Amniotic epithelial cell (primary cell): ENCODE measurements at places on chromosomes 5 and 9.
A peak's percentile ranks its signal among the peaks of the same experiment; 100 is the strongest.

- no peak for DNase-seq
Observed at GRCh38 chr5:33153372-33153771, 287.4 kb upstream of the TARS1 start.

GRCh38 chr9:80948066-80948465, 741.3 kb downstream of the TLE1 start:
- DNase-seq, result no peak

- no peak for DNase-seq
Observed at GRCh38 chr5:370959-371810, 49.7 kb downstream of the AHRR start.

DNA sequence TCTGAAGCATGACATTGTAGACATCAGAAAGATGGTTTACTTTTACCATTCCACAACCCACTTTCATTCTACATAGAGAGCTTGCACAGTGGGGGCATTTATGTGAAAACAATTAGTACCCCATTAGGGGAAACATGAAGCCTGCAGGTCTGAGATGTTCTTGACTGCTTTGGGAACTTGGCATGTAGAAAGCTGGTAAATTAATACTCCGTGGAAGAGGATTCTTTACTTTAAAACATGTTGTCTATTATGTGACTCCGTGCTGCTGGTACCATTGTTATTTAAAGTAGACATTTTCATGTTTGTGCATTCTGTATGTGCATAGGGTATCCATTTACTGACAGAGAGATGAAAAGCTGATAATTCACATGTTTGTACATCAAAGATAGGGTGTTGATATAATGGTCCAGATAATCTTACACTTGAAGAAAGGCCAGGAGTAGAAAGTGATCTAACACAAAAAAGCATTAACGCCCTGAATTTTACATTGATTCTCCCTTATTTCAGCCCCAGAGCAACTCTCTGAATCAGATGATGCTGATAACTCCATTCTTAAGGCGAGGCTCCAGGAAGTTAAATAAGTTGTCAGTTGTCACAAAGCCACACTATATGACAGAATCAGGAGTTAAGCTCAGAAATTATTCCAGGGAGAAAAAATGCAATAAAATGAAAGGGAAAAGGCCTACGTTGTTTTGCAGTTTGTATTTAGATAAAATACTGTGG, 50.1 kb upstream of the CD180 start:
- no peak for DNase-seq

DNA sequence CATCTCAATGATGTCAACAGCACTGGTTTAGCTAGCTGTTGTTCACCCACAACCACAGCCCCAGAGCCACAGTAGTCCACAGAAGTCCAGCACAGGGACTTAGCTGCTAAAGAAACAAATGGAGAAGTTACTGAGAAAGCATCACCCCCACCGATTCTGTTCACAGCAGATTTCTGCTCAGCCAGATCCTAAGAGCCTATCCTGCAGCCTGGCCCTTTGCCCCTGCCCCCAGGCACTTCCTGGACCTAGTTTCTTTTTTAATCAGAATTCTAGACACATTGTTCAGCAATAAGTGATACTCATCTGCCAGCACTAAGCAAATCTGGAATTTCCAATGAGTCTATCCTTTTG, 7.4 kb downstream of the B4GALT1 start:
- peak; percentile 84 for DNase-seq
